GM06990 (cell line): ENCODE measurements at places on chromosomes 6 and 20.

- DNase-seq = no peak
Observed at GRCh38 chr6:165630544-165630953, 32.5 kb downstream of the PDE10A start.

DNA sequence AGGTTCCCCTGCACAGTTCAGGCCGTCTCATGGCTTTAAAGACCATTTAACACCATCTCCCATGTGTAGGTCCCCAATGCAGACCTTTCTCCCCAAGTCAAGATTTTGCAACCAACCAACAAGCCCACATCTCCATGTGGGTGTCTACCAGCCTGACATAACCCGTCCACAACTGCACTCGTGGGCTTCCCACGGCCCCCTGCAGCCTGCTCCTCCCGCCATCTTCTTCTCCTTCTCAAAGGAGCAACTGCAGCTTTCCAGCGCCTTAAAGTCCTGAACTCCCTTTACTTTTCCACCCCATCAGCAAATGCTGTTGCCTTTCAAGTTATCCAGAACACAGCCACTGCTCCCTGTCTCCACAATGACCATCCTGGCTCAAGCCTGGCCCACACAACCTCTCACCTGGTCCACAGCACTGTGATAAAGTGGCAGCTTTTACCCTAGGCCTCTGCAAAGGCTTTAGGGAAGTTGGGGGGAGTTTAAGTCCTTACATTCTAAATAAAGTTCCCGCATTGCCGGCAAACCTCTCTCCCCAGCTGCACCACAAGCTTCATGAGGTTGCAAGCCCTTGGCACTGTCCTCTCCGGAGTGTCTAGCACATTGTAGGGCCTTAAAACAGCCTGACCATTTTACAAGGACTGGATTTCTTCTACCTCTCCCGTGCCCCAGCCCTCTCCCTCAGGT lies 140.5 kb downstream of the PREX1 start:
- DNase-seq = no peak

GRCh38 chr6:139820210-139820609 lies 445.8 kb upstream of the CITED2 start:
- DNase-seq = no peak

DNA sequence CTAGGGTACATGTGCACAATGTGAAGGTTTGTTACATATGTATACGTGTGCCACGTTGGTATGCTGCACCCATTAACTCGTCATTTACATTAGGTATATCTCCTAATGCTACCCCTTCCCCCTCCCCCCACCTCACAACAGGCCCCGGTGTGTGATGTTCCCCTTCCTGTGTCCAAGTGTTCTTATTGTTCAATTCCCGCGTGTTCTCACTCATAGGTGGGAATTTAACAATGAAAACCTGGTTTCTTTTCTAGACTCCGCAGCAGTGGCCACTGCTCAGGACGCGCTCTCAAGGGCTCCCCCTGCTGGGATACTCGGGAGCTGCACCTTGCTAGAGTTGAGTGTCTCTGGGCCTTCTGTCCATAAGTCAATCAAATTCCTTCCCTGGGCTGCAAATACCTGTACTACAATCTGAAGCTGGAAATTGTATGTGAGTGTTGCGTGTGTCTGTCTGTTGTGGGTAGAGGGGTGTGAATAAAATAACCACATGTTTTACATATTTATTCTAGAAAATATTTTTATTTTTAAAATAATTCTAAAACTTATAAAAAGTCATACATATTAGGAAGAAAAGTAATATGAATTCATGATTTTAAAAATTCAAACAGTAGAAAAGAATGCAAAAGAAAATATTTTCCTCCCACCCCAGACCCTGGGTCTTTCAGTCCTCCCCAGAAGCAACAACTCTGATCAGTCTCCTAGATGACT lies 8.2 kb upstream of the CEP250 start:
- DNase-seq = peak; percentile 70

- no peak for DNase-seq
Observed at GRCh38 chr20:49983848-49984408, 1.1 kb downstream of the SNAI1 start.

- no peak for DNase-seq
Observed at GRCh38 chr20:3672547-3673171, 9.2 kb downstream of the ADAM33 start.

GRCh38 chr6:41273714-41274113 lies 12.8 kb downstream of the TREM1 start:
- DNase-seq = no peak

DNA sequence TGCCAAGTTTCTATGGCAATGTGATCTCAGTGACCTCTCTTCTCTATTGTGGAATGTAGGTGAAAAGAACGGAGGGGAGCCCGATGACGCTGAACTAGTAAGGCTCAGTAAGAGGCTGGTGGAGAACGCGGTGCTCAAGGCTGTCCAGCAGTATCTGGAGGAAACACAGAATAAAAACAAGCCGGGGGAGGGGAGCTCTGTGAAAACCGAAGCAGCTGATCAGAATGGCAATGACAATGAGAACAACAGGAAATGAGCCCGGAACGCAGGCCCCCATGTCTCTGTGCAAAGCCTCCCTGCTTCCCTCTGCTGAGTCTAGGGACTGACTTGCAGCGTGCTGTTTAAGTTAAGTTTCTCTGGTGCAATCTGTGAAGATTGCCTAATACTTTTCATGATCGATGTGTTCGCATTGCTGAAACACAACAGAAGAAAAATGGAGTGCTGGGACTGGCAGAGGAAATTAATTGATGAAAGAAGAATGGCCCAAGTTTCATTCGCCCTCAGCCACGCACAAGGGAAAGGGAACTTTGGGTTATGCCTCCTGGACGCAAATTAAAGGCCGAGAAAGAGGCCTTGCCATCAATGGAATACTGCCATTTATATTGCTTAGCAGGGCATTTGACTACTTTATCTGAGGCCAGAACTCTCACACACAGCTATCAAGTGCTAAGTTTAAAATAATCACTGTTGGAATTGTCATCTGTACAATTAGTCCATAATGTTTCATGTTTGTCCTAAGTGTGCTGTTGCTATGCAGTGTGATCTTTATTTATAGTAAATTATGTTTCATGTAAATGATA lies 146.4 kb downstream of the AKAP7 start:
- no peak for DNase-seq

- DNase-seq = no peak
Observed at GRCh38 chr6:67394254-67394653, 1240.8 kb upstream of the ADGRB3 start.

- no peak for DNase-seq
Observed at GRCh38 chr6:85346196-85346595, 103.7 kb upstream of the NT5E start.
